Astrocyte of the spinal cord (primary cell): ENCODE measurements at places on chromosomes 5 and 9.

DNA sequence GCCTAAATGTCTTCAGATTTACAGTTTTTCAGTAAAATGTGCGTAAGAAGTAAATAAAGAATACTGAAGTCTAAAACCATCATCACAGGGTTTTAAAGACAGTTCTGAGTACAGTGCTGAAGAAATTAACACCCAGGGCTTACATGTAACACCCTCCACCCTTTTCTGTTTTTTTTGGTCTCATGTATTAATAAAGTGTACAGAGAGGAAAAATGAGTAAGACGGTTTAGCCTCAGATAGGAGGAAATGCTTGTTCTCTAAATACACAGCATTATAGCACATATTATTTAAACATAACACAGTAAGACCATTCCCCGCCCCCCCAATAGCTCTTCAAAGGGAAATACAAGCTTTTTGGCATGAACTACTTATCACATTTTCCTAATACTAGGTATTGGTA lies 119.3 kb downstream of the CHSY3 start:
- no peak for DNase-seq

- no peak for DNase-seq
Observed at GRCh38 chr9:135607401-135608293, 31.7 kb downstream of the GLT6D1 start.

DNA sequence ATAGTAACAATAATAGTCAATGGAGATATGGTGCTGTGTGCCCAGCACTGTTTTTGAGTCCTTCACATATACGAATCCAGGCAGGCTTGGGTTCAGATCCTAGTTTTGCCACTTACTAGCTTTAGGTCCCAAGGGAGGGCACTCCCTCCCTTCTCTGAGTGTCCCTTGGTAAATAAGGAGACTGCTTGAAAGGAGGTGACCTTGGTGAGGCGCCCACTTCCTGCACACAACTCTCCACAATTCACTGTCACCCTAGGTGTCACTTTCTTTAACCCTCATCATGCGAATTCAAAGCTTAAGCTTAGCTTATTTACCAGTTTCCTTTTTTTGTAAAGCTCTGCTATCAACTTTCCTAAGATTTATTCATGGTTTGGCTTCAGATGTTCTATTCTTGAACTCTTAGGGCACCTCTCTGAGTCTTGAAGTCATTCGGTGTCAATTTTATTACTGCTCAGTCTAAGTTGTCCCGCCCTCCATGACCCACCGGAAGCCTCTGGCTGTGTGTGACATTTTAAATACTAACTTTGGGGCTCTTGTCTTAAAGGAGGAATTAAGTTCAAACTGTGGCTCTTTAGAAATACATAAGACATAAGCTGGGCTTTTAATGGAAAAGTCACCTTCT lies 170.7 kb upstream of the ZNF618 start:
- no peak for DNase-seq

DNA sequence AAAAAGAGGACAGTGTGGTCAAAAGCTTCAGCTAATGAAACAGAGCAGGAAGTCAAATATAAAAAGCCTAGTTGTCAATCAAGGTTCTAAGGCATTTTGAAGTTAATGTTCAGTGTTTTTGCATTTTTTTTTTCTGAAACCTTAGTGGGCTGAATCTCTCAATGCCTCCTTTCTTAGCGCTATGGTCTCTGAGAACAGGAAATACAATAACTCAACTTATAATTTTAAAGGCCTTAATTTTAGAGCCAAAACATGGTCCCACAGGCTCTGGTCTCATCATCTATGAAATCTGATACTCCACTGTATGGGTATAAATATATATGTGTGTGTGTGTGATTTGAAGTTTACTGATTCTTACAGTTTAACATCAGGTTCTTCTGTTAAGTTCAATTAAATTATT lies 63.3 kb upstream of the DPYSL3 start:
- no peak for DNase-seq

DNA sequence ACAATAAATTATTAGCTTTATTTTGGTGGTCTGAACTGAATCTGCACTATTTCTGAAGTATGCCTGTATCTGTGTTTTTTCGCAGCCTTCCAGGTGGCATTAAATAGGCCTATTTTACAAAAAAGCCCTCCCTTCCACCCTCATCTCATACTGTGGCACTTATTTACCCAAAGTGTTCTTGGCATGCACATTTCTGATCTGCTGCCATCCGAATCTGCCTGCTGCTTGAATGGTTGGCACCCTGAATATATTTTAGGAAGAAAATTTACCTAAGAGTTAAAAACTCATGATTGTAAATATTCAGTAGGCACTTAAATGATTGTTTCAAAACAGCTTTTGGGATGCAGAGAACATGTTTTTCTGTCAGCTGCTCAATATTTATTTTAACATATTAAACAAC lies 150.1 kb downstream of the SLC28A3 start:
- DNase-seq: no peak

GRCh38 chr5:142118155-142118686 lies 9.6 kb downstream of the NDFIP1 start:
- DNase-seq: no peak

DNA sequence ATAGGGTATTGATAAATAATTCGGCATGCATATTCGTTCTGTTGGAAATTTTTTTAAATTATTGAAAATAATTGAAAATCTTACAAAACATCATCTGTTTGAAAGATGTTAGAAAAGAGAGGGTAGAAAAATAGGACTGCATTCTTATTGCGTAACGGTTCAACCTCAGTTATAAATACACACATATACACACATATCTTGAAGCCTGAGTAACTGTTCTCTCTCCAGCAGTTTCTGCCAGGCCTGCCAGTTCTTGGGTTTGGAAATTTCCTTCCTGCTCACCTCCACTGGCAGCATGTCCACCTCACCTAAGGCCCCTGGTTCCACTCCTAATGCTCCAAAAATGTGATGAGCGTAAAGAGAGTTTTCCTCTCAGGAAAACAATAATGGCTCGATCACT lies 9.1 kb downstream of the SPATA31E1 start:
- no peak for DNase-seq

GRCh38 chr9:122444041-122444733 lies 33.5 kb downstream of the OR1J1 start:
- peak; percentile 53 for DNase-seq

- no peak for DNase-seq
Observed at GRCh38 chr5:91175708-91176107, 207.4 kb downstream of the ARRDC3 start.

GRCh38 chr5:181005791-181006190 lies 17.1 kb downstream of the BTNL3 start:
- no peak for DNase-seq

- DNase-seq: no peak
Observed at GRCh38 chr5:179275381-179275878, 69.8 kb downstream of the ADAMTS2 start.

- DNase-seq: no peak
Observed at GRCh38 chr5:33827018-33827707, 64.6 kb downstream of the ADAMTS12 start.

GRCh38 chr9:132543960-132544359 lies 38.4 kb upstream of the BARHL1 start:
- no peak for DNase-seq

GRCh38 chr9:91557327-91557726 lies 133.7 kb upstream of the NFIL3 start:
- no peak for DNase-seq

GRCh38 chr5:127429928-127430327 lies 87.5 kb upstream of the PRRC1 start:
- DNase-seq: no peak

- DNase-seq: no peak
Observed at GRCh38 chr5:38456657-38457399, 99.6 kb downstream of the LIFR start.

- DNase-seq: no peak
Observed at GRCh38 chr5:38059876-38060275, 198.5 kb upstream of the EGFLAM start.

GRCh38 chr9:103999375-104000062 lies 94.6 kb upstream of the SMC2 start:
- DNase-seq: no peak

DNA sequence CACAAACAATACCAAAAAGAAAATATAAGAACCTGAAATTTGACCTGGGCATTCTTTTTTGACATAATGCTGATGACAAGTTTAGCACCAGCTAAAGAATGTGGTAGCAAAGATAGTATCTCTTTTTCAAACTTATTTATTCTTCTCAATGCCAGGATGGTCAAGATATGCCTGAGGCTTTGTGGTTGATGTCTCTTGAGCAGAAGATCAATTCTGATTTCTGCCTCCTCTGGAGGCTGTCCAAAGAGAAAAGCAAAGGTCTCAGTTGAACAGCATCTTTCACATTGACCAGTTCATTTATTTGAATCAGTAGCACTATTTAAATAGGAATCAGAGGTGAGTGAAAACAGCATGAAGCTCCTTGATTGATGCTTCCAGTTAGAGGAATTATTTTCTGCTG lies 588.2 kb downstream of the HTR1A start:
- no peak for DNase-seq

GRCh38 chr9:135929656-135930445 lies 22.5 kb upstream of the CAMSAP1 start:
- DNase-seq: no peak

DNA sequence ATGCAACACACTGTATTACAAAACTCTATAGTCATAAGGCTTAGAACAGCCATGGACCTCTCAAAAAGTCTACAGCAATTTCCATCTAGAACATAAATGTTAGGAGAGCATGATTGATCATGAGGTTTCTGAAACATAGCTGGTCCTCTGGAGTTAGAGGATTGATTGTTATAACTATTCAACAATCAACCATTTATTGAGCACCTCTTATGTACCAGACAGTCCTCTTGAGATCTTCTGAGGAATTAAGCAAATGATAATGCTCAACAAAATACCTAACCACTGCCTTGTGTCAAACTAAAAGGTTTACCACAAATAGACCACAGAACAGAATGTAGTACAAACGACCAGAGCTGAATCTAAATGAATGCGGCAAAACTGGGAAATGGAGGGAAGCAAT lies 3.4 kb upstream of the AGTPBP1 start:
- DNase-seq: no peak

DNA sequence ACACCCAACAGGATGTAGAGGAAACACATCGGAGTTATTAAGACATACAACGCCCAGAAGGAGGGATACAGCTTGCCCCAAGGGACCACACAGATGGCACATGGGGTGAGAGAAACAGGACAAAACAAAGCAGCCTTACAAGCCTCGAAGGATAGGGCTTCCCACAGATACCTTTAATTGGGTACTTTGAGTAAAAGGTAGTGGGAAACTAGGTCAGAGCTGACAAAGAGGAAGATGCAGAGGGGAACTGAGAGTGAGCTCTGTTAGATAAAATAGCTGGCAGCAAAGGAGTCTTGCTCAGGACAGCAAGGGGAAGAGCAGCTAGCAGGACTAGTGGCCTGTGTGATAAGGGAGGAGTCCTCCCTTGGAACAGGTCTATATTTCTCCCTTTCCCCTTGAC lies 48.2 kb downstream of the OTP start:
- no peak for DNase-seq

DNA sequence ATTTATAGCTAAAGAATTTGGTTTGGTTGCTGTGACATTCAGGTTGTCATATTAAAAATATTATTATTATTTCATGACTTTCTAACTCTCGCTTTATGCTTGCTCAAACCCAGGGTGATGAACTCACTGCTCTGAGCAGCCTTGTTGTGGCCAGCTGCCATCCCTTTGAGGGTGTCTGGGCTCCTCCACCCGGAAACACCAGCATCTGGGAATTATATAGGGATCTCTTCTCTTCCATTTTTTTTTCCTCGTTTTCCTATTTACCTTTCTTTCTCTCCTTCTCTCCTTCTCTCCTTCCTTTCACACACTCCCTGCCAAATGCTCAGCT lies 355.8 kb upstream of the SMARCA2 start:
- DNase-seq: no peak

DNA sequence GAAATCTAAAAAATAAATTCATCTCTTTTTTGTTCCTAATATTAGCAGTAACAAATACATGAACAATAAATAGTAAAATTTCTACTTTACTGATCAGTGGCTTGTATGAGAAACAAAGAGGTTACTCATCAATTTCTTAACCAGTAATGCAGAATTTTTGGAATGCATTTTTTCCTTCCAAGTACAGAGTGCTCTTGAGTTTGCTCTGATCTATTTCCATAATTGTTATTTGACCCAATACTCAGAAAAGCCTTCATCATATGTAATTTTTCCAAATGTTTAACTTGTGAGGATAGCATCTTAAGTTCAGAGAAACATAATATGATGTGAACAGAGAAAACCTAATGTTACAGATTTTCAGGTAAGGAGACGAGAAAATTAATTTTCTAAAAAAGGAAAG lies 47.3 kb downstream of the FBN2 start:
- DNase-seq: no peak

DNA sequence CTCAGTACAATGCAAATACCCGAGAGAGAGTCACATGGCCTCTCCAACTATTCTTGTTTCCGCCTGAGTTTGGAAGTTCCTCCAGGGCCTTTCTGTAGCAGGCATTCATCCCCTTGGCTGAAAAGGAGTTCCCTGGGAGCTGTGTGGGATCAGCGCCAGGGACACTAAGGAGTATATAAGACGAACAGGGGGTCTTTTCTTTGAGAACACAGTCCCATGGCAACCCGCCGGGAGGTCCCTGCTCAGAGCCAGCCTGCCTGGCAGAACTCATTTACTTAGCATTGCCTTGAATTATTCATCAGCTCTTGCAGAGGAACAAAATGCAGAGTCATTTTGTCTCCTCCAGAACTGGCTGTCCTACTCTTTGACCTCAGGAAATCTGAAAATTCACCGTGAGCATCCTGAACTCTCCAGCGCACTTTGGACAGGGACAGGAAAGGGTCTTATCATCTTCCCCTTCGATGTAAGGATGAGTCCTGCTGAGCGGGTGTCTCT lies 120.4 kb upstream of the OSMR start:
- peak; percentile 25 for DNase-seq

GRCh38 chr9:3857673-3858072 lies 331.9 kb upstream of the RFX3 start:
- DNase-seq: peak; percentile 68

DNA sequence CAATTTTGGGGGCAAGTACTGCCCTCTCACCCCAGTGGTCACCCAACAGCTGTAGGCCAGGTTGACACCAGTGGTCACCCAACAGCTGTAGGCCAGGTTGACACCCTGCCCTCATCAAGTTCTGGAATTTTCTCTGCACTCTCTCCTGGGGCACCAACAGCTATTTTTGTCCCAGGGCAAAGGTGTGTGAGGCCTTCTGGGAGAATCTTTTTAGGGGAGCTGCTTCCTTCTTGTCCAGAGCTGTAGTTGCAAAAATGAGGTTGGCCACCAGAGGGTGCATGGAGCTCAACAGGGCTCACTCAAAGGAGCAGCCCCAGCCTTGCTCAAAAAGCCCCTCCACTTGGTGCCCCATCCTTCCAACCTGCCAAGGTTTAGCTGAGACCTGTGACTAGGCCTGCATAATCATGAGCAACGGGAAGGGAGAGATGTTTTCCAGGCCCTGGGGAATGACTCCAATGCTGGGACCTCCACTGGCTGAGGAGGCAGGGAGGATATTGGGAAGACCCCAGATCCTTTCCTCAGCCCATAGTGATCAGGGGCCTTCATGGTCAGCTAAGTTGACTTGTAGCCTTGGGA lies 10.6 kb upstream of the P4HA2 start:
- peak; percentile 65 for DNase-seq

DNA sequence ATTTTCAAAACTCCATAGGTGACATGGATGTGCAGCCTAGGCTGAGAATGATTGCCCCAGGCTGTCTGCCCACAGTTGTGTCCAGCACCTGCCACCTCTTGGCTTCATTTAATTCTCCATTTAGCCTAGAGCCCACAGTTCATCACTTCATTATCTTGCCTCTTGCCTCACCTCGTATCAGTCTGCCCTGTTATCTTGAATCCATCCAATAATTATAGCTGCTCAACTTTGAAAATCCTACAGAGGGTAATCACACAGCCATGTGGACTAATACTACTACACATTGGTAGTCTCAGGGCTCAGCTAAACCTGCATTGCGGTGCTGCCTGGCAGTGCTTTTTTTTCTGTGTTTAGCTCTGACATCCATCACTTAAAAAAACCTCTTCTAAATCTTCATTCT lies 7.4 kb downstream of the UGCG start:
- DNase-seq: no peak
